Activated T-helper 17 cell treated with anti-CD3 and anti-CD28 coated beads, Interleukin-2, amount 50 U/mL, for 72 hours (primary cell): ENCODE measurements at places on chromosomes 6 and 20. TPM values are rescaled to one million over a fixed set of nuclear protein-coding genes. Genes with fewer than 3 reads are reported as not detected.

- no peak for ATAC-seq
Observed at GRCh38 chr20:37396416-37397075, 50.6 kb downstream of the SRC start.

- peak; percentile 61 for ATAC-seq
Observed at GRCh38 chr20:3077618-3078134, 6.3 kb downstream of the OXT start.

The CLDN20 gene
- not detected for total RNA-seq

The TRPC4AP gene
- 34.1 TPM for total RNA-seq

The TGM3 gene
- total RNA-seq: 0.16 TPM
